ENCODE measurements at places on chromosomes 4 and X.
A peak's percentile ranks its signal among the peaks of the same experiment; 100 is the strongest.

GRCh38 chr4:36446275-36446674 is 164.9 kb downstream of the DTHD1 start:
- no peak for DNase-seq

GRCh38 chr4:43233321-43233720 is 340.8 kb downstream of the GRXCR1 start:
- no peak for DNase-seq

GRCh38 chr4:183747931-183748670 is 89.0 kb downstream of the TRAPPC11 start:
- DNase-seq = no peak

GRCh38 chrX:136021903-136022302 is 36.7 kb downstream of the SLC9A6 start:
- no peak for DNase-seq

- DNase-seq = no peak
Observed at GRCh38 chr4:175762582-175762981, 49.5 kb downstream of the GPM6A start.

DNA sequence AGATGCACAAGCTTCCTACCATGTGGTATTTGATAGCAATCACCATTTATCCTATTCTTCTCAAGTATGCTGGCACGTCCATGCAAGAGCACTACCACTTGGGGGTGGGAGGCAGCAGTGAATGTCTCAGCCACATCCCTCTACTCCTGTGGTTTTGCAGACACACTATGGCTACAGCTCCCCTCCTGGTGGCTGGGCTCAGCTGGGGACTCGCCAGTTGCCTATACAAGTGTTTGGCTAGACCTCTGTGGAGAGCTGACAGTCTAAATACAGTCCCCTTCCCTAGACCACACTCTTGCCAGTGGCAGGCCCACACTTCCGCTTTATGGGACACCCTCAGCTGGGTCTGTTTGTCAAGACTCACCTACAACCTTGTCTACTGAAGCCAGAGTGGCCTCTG is 53.2 kb downstream of the ADGRA3 start:
- no peak for DNase-seq

GRCh38 chrX:44922980-44923379 is 50.0 kb downstream of the KDM6A start:
- no peak for DNase-seq

DNA sequence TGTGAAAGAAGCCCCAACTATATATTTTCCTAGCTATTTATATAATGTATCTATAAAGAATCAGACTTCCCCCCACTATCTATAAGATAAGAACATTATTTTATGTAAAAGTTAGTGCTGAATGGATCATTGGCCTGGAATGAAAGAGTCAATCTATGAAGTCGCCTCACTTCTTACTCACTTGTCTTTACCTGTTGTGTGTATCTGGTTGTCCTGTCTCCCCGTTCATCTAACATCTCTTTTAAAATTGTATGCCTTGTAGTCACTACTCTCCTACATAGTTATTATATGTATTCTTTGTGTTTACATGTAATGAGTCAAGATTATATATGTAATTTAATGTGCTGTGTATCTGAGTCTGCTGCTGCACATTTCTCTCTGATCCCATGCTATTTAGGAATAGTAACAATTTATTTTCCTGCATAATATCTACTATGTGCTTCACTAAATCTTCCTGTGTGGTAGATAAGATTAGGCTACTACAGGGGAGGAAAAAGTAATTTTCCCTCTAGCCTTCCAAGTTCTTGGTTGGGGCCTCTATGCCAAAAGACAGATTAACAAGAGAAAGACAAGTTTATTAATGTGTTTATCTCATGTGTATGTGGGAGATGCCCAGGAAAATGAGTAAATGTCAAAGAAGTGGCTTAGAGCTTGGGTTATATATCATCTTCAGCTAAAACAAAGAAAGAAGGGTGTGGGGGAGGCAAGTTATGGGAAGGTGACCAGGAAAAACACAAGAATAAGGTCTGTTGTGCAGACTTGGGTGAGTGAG is 77.6 kb upstream of the FRMPD4 start:
- no peak for DNase-seq

DNA sequence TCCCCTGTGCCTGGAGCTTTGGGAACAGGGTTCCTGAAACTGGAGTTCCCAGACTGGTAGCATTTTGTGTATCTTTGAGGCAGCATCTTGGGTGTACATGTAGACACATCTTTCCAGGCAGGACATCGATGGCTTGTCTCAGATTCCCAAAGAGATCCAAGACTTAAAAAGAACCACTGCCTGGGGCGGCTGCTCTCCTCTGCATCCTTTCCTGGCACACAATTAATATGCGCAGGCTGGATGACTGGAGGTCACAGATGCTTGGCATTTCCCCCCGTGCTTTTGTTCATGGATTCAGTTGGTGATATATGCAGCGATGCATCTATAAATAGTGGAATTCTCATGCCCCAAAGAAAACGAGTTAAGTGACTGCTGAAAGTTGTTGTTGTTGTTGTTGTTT is 80.5 kb downstream of the CLDN34 start:
- DNase-seq = no peak

DNA sequence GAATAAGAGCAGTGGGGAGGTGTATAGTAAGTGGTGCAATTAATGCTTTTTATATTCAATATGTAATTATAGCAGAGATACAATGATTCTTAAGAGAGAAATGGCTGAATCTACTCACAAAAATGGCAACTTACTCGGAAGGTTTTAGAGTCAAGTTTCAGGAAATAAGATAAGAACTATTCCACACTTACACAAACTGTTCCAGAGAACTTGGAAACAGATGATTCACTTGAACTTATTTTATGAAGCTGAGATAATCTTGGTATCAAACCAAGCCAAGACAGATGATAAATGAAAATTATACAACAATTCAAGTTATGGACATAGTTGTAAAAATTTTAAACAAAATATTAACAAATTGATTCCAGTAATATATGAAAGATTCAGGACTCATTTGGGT is 311.3 kb upstream of the HS3ST1 start:
- no peak for DNase-seq

DNA sequence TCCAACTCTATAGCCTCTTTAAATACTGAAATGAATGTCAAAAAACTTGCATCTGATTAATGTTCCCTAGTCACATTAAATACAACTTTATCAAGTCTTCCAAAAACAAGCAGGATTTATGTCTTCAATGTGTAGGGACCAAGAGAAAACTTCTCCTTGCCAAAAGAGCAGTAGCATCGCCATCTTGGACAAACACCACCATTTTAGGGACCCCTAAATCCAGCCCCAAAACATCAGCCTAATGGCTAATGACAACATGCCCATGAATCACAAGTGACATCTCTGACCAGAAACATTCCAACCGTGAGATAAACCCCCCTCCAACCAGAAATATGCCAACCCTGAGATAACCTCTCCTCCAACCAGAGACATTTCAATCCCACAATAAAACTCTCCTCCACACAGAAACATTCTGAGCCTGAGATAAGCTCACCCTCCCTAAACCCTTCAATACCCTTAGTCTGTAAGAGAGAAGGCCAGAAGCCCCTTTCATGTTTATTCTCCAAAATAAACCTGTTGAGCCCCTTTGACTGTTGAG is 697.4 kb downstream of the TRAM1L1 start:
- DNase-seq = no peak

GRCh38 chr4:85457752-85458467 is 17.0 kb upstream of the ARHGAP24 start:
- DNase-seq = no peak

DNA sequence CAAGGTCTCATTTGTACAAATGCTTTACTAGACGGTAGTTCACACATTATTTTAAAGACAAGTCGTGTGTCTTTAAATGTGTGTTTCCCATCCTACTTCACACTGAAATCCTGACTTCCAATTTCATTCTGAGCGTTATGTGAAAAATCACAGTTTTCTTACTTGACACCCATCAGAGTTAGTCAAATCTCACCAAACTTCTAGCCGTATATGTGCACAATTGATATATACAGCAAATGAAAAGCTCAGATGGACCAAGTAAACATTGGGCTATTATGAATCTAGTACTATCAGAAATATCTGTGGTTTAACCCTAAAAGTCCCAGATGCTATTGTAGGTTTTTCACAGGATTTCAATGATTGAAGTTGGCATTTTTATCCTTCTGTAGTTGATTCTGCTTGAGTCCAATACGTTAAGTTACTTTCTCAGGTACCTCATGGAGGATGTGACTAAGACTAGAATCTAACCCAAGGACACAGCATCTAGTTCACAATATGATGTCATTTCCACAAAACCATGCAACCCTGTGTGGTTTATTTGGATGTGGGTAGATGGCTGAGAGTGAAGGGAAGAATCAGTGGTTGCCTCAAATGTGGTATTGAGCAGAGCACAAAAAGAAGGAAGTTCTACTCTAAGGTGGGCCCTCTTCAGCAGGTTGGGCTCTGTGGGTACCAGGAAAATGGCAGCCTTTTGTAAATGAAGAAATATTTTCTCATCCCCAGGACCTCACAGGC is 22.1 kb upstream of the TRIM60 start:
- no peak for DNase-seq

GRCh38 chr4:1347410-1347864 is 429 bp downstream of the UVSSA start:
- DNase-seq = peak; percentile 37

GRCh38 chrX:905848-906566 is 275.4 kb downstream of the SHOX start:
- DNase-seq = no peak

GRCh38 chr4:124682384-124682783 is 30.1 kb downstream of the ANKRD50 start:
- DNase-seq = no peak

- DNase-seq = no peak
Observed at GRCh38 chrX:136797787-136798186, 17.1 kb upstream of the ARHGEF6 start.

GRCh38 chr4:136371231-136371630 is 1161.1 kb downstream of the PCDH18 start:
- no peak for DNase-seq

DNA sequence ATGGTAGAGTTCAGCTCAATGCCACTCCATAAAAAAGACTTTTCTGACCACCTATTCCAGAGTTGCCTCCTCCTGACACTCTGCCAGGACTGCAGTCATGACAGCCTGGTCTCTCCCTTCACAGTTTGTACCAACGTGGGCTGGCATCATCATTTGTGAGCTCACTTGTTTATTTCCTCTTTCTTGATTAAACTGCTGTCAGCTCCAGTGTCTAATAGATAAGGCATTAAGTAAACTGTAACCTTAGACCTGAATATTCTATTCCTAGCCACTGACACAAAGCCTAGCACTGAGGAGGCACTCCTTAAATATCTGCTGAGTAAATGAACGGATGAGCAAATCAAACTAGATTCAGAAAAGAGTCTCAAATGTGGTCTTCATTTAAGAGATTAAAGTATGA is 48.7 kb downstream of the DDX60 start:
- DNase-seq = no peak

GRCh38 chr4:1082215-1083182 is 30.9 kb downstream of the RNF212 start:
- DNase-seq = no peak

DNA sequence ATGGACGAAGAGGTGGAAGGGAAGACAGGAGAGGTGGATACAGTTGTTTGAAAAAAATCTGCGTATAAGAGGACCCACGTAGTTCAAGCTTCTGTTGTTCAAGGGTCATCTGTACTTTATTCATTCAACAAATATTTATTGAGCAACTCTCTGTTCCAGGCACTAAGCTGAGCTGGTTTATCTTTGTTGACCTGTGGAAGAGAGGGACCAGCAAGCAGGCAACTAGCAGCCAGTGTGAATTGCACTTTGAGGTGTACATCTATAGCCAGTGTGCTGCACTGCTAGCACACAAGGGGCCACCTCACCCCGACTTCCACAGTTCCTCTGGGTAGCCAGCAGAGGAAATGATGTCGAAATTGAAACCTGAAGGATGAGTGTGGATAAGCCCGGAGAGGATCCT is 191.4 kb downstream of the SOWAHB start:
- no peak for DNase-seq

DNA sequence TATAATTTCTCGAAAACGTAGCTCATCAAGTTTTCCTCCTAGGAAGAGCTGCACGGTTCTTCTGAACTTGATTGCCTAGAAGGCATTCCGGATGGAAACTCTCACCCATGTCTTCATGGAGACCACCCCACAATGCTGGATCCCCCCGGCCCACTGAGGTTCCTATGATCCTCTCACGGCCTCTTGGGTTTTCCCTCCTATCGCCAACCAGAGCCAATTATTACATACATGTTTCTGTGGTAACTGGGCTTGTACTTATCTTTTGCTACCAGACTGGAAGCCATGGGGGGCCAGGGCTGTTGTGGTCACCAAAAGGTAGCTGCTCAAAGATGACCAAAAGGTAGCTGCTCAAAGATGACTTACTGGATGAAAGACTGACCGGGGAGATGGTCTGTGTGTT is 131.5 kb downstream of the AFAP1 start:
- no peak for DNase-seq

GRCh38 chr4:152805071-152805650 is 25.4 kb downstream of the ARFIP1 start:
- no peak for DNase-seq

GRCh38 chr4:91935217-91935616 is 368.5 kb upstream of the GRID2 start:
- no peak for DNase-seq

DNA sequence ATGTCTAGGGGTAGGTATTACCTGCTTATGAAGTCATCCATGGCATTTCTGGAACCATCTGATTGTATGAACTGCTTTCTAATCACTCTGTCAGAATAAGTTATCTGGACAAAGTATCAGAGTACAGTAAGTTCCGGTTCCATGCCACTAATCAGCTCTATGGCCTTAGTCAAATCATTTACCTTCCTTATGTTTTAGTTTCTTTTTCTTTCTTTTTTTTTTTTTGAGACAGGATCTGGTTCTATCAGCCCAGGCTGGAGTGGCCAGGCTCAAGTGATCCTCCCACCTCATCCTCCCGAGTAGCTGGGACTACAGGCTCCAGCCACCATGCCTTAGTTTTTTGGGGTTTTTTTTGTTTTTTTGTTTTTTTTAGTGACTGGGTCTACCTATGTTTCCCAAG is 11.5 kb downstream of the XIAP start:
- DNase-seq = no peak

GRCh38 chrX:15468036-15468435 is 25.1 kb downstream of the PIR start:
- no peak for DNase-seq

DNA sequence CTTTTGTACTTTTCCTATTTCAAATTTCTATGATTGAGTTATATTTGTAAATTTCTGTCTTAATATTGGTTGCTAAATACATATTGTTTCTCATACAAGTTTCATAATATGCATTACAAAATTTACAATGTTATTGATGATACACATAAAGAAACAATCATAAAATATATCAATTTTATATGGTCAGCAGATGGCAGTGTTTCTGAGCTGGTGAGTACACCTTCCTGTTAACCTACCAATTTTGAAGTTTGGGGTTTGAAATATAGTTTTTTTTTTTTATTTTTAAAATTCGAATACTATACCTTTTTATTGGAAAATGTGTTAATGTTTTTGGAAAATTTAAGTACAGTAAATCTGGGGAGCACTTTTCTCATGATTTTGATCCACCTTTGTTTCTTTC is 1953.1 kb upstream of the ADGRL3 start:
- DNase-seq = no peak

All from stimulated activated CD8-positive, alpha-beta memory T cell treated with anti-CD3 and anti-CD28 coated beads, Interleukin-15, amount 100 ng/mL, for 48 hours (primary cell).